NCI-H446 treated with DMSO at 0.1 percent for 48 hours (cell line): ENCODE measurements at places on chromosomes 5 and 9.

DNA sequence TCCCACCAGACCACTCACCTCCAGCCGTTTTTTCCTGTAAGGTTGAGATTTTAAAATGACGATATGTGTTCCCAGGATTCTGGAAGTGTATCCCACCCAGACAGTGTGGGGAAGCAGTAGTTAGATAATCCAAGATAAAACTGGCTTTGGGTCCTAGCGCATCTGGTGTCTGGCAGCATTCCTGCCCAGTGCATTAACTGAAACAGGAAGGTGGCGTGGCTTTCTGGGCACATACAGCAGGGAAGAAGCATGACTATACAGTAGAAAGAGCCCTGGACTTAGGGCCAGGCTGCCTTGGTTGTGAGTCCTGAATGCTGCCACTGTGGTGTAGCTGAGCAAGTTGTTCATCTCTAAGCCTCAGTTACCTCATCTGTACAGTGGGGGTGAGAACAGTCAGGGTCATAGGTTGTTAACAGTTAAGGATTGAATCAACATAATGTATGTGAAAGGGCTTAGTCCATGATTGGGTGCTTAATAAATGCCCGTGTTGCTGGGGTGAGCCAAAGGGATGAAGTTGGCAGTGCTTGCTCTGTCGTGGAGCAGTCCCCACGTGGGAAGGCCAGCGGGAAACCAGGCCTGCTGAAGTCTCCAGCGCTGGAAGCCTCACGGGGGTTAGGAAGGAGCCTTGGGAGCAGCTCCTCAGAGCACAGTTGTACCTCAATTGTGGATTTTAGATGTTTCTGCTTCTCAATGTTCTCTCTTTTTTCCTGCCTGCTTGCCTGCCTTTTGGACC lies 18.0 kb downstream of the CLTA start:
- DNase-seq: no peak

GRCh38 chr5:112583166-112583565 lies 154.5 kb upstream of the APC start:
- DNase-seq: no peak

DNA sequence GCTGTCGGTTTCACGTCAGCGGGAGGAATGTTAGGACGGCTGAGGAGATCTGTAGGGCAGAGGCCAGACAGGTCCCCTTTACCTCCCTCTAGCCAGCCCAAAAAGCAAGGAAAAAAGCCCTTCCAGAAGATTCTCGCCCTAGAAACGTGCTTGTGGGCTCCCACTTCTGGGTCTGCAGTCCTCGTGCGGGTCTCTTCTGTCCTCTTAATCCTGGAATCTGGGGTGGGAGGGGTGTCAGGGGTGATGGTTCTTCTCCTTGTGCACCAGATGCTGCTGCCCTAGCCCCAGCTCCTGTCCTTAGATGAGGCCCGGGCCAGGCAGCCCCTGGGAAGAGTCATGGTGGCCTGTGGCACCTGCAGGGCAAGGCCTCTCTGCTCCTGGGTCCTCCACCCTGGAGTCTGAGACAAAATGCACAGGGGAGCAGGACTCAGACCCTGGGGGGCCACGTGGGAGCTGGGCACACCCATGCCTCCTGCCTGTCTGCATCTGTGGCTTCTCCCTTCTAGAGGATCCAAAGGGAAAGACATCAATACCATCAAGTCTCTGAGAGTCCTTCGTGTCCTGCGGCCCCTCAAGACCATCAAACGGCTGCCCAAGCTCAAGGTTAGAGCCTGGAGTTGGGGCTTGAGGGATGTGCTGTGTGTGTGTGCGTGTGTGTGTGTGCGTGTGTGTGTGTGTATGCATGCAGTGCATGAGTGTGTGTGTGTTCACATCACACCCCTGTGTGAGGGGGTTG lies 174.2 kb downstream of the CACNA1B start:
- no peak for DNase-seq

DNA sequence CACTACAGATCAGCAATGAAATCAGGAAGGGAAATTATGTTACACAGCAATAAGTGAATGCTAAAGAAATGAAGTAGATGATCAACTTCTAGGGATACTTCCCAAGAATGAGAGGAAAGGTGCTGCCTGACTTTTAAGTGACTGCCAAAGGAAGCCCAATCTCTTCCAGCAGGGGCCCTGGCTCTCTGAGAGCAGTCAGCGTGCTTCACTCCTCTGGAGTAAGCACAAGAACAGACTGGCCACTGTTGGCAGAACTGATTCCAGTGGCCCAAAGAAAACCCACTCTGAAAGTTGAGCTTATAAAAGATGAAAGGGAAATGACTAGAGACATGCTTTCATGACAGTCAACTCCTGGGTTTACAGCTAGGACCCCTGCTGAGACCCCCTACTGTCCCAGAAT lies 41.8 kb downstream of the MTMR12 start:
- DNase-seq: no peak

GRCh38 chr5:136891175-136891972 lies 526.0 kb upstream of the TRPC7 start:
- DNase-seq: no peak

GRCh38 chr5:15425766-15426165 lies 74.2 kb upstream of the FBXL7 start:
- DNase-seq: no peak

DNA sequence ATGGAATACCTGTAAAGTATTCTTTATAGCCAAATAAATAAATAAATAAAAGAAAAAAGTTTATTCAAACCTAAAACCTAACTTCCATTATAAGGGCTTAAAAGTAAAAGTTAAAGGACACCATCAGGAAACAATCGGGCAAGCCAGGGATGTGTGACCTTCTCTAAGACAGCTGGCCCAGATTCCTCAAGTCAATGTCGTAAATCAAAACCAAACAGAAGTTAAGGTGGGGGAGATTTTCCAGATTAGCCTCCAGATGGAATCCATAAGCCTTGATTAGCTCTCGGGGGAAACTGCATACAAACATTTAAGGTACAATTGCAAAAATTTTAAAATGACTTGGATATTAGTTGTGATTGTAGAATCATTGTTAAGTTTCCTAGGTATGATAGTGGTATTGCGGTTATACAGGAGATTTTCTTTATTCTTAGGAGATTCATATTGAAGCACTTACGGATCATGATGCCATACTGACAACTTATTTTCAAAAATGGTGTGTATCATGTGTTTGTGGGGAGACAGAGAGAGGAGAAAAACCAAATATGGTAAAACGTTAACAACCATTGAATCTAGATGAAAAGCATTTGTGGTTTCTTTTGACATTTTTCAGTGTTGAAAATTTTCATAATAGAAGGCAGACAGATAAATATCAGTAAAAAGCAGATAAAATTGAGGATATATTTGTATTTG lies 21.5 kb upstream of the MGAT1 start:
- DNase-seq: no peak

- no peak for DNase-seq
Observed at GRCh38 chr9:123421186-123421585, 65.2 kb downstream of the CRB2 start.

GRCh38 chr9:135306699-135307098 lies 172.9 kb upstream of the PPP1R26 start:
- DNase-seq: no peak

DNA sequence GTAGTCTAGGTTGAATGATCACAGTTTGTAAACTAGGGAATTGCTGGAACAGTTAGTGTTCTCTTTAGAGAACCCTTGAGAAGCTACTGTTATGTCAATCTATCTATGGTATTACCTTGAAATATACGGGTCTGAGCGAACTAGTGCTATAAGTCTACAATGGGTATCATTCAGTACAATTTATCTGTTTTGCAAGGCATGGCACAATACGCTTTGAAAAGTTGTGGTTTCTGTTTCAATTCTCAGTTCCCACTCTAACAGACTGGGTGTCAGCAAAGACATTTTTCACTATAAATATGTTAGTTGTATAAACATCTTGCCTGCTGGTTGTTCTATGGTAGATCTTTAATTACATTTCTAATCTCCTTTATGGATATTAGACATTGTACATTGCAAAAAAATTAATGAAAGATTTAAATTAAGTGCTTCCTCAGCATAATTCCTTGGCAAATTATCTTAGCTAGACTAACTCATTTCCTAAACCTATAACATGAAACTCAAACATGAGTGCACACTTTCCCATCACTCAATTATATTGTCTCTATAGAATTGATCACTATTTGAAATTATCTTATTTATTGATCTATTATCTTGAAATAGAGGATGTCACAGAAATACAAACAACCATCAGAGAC lies 24.9 kb upstream of the SLCO6A1 start:
- no peak for DNase-seq

GRCh38 chr5:37905230-37905629 lies 65.4 kb upstream of the GDNF start:
- DNase-seq: no peak

DNA sequence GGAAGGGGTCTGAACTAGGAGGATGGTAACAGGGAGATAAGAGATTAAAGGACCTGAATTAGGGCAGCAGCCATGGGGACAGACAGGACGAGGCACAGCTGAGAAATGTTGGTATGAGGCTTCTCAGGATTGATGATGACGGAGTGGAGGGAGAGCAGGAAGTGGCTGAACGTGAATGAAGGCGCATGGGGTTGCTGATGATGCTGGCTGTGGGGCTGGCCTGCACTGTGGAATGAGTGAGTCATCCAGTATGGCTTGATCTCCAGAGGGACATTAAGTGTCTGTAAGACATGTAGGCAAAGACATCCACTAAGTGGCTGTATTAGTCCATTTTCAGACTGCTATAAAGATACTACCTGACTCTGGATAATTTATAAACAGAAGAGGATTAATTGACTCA lies 256.4 kb downstream of the ICE1 start:
- DNase-seq: no peak

DNA sequence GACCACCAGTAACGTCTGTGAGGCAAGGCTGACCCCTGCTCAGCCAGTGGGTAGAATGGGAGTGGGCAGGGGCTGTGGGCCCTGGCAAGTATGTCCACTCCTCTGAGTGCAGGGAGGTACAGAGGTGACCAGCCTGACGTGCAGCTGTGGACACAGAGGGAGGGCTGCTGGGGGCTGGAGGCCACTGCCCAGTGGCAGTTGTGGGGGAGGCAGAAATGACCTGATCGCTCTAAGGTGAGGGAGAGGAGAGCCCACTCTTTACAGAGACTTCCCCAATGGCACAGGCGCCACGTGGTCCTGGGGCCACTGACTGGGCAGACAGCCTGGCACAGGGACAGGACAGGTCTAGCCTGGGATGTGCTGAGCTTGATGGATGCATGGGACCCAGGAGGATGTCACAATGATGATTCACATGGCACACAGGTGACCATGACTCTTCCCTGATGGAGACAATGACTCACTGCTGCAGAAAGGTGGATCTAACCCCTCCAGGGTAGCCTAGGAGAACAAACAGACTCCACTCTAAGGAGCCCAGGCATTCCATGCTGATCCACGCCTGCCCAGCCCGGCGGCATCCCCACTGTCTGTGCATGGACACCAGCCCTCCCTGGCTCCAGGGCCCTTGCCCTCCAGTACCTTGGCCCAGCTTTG lies 7.7 kb downstream of the LPCAT1 start:
- no peak for DNase-seq

- DNase-seq: peak; percentile 12
Observed at GRCh38 chr9:109779711-109780452, at the start of gene PALM2AKAP2. Gene PALM2AKAP2, plus strand, starts transcription at chr9:109780198. Its CDS starts 291 bp downstream, at chr9:109780489.

DNA sequence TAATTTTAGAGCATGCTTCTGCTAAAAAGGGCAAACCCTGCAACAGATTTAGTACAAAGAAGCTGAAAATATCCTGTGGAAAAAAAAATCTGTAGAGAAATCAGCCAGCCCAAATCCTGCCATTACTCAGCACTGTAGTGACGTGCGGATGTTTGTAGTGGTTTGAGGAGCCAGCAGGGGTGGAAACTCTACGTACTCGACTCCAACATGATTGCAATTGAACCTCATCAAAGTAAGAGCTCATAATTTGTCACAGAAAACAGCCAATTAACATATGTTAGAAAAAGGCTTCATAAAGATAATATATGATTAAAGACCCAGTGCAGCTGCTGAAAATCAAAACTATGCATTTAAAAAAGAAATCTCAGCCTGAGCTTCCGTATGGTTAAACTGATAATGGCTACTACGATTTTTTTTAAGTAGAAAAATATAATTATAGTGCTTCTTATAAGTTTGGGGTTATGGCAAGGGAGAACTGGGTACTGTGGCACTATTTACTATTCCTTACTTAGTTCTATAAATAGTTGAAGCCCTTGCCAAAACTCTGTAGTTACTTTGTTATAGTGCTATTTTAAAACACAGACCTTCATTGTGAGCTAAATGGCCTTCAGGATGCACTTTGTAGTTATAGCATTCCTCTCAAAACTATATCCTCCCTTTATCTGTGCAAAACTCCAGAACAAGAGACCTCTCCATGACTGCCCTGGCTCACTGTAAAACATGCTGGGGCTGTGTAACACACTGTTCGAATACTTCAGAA lies 49.4 kb downstream of the MEF2C start:
- DNase-seq: no peak

GRCh38 chr5:33939556-33940262 lies 3.5 kb downstream of the RXFP3 start:
- no peak for DNase-seq

DNA sequence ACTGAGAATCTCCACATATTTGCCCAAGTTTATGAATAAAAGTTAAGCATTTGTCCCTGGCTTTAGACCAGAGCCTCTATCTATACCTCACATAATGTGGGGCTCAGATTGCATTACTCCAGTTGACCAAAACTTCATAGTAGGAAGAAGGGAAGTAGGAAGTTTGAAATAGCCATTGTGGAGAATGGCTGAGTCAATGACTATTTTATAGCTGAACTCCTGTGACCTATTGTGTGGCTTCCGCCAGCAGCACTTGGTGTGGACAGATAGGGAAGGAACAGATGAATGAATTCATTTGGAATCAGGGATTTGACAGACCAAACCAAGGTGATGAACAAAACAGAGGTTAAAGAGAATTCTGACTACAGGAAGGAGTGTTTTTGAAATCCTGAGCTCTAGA lies 92.9 kb upstream of the LPAR1 start:
- DNase-seq: no peak

DNA sequence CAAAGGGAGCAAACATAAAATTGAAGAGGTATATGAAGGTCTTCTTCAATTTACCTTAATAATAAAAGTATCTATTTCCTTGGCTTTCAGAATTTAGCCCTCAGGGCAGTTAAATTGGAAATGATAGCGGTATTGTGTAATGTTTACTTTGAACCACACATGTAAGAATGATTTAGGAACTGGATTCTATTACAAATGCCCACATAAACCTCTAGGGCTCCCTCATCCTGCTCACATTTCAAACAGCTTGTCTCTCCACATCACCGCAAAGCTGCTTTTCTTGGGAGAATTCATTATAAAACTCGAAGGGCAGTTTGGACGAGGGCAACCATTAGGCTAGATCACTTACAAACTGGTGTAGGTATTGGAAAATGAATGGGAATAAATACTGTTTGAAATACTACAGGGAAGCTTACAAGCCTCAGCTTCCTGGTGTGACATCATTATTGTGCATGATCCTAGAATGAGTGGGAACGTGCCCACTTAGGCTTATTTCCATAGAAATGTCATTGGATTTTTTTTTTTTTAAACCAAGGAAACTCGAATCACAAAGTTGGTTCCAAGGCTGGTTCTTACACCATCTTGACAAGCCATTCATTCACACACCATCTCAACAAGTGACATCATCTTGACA lies 47.3 kb downstream of the MTRR start:
- no peak for DNase-seq

DNA sequence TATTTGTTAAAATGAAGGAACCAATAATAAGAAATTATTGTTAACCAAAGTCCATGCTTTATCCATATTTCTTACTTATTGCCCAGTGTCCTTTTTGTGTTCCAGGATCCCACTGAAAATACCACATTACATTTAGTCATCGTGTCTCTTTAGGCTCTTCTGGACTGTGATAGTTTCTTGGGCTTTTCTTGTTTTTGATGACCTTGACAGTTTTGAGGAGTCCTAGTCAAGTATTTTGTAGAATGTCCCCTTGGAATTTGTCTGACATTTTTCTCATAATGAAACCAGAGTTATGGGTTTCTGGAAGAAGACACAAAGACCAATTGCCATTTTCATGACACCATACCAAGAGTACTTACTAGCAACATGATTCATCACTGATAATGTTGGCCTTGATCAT lies 13.6 kb upstream of the COMMD10 start:
- DNase-seq: no peak
